T-helper 17 cell (primary cell): ENCODE measurements at places on chromosomes 16 and 17. TPM values are rescaled to one million over a fixed set of nuclear protein-coding genes. Genes with fewer than 3 reads are reported as not detected.

The MNT gene
- 92.9 TPM for total RNA-seq

GRCh38 chr17:29911641-29912177, 18.3 kb downstream of the SSH2 start:
- DNase-seq: no peak

DNA sequence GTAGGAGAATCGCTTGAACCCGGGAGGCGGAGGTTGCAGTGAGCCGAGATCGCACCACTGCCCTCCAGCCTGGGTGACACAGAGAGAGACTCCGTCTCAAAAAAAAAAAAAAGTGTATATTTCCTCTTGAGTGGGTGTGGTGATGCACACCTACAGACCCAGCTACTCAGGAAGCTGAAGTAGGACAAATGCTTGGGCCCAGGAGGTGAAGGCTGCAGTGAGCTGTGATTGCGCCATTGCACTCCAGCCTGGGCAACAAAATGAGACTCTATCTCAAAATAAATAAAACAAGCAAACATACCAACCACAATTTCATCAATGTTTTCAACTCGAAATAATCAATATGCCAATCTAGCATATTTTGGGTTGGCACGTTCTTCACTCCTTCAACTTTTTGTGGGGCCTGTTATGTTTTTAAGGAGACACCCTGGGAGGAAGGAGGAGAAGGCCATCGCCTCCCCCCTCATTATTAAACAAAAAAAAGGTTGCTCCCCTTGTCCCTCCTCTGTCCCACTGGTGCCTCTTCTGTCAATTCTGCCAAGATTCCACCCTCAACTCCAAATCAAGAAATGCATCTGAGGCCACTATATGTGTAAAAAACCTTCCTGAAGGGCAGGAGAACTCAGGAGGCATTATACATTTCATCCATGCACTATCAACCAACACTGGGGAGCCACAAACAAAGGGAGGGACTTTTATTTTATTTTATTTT, 52.4 kb upstream of the ATF7IP2 start:
- DNase-seq: no peak

DNA sequence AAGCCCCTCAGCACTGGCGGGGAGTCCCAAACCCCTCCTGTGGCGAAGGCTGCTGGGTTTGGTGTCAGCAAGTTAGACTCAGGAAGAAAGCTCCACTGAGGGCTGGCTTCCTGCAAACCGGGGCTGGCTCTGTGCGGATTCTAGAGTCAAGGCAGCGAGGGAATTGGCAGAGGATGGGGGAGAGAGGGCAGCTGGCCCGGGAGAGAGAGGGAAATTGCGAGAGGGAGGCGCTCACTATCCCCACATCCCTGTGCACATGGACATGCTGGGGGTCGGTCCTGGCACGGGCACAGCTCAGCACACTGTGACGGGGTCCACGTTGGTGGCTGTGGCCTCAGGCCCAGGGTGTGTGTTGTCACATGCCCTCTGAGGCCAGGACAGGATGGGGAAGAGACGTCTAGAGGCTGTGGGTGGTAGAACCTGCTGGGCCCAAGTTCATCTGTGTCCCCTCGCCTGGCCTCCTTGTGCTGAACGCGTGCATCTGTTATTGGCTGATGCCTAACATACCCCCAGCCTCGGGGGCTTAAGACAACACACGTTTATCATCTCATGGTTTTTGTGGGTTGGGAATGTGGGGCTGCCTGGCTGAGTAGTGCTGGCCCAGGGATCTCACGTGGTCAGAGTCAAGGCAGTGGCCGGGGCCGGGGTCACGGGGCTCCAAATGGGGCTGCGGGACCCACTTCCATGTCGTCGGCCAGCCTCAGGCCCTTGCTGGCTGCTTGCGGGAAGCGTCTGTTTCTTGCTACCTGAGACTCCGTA, 16.7 kb upstream of the JPH3 start:
- no peak for DNase-seq

DNA sequence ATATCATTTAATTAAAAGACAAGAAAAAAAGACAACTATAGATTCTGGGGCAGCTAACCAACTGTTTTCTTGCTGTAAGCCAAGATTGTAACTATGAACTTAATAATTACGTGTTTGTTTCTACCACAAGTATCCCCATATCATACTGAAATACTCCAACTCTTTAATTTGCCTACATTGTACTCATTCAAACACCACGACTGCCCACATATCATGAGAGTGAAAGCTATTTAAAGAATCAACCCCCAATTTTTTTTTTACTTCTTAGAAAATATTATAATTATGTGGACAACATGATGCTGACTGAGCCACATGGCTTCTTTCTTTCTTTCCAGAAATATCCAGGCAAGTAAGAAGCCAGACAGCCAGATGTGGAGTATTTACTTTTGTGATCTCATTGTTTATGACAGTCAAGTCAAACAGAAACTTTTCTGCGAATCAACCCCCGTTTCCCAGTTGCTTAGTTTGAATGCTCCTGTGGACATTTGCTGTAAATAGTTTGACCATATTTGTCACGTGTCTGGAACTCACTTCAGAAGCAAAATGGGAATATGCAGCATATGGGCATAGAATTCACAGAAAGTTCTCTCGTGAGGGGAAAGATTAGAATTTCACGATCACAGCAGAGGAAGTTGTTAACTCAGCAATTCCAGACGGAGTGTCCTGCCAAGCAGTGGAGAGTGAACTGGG, 126.8 kb upstream of the PSMD7 start:
- DNase-seq: no peak

DNA sequence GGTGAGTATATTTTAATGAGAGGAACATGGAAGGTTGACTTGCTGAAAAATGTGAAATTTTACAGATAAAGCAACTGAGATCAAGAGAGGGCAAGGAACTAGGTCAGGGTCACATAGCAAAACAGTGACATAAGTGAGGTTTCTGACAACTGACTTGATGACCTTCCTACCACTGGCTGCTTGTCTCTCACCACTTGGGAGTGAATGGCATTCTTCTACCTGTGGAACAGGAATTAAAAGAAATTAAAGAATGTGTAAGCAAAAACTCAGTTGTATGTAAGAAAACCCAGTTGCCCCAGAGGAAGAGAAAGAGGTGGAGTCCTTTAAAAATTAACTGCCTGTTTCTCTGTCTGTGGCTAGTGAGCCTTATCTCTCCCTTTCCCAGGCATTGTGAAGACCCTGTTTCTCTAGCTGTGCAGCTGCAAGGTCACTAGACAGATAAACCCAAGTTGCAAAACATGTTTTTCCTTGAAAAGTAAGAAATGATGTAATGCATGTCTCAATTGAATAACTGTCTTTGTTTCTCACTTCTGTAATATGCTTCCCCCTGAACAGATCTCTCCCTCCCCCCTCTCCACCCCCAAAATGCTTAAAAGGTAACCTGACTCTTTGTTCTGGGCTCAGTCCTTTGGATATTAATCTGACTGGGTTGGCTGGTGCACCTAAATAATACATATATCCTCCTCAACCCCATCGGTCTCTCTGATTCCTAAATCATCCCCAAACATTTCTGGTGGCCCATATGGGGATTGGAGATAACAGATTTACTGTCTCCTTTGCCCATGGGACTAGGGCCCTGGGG, 23.4 kb downstream of the ACSM1 start:
- DNase-seq: no peak

- DNase-seq: no peak
Measured at GRCh38 chr17:5431949-5432556, 6.9 kb downstream of the C1QBP start.

GRCh38 chr17:73586921-73587602, 57.2 kb downstream of the SDK2 start:
- DNase-seq: no peak
